Purkinje cell (primary cell): ENCODE measurements at places on chromosomes 5 and 9. TPM values are rescaled to one million over a fixed set of nuclear protein-coding genes. Genes with fewer than 3 reads are reported as not detected.

CCDC183 gene
- not detected in 2 replicates for polyA plus RNA-seq

PLEKHG4B gene
- 0.14 and 0.19 TPM in 2 replicates for polyA plus RNA-seq

PCDHB13 gene
- 2.0 and 5.2 TPM in 2 replicates for polyA plus RNA-seq

NRG2 gene
- 0.38 and 0.73 TPM in 2 replicates for polyA plus RNA-seq

BTNL9 gene
- not detected in 2 replicates for polyA plus RNA-seq

ALG2 gene
- 22.8 and 30.5 TPM in 2 replicates for polyA plus RNA-seq

HMCN2 gene
- not detected in 2 replicates for polyA plus RNA-seq

CMBL gene
- polyA plus RNA-seq: 16.3 and 16.6 TPM in 2 replicates

PPP2R2B gene
- polyA plus RNA-seq: 115 and 131 TPM in 2 replicates
